ENCODE measurements at places on chromosomes 7 and 10.

- DNase-seq = no peak
Measured at GRCh38 chr10:110003524-110003885, 4.3 kb upstream of the ADD3 start.

DNA sequence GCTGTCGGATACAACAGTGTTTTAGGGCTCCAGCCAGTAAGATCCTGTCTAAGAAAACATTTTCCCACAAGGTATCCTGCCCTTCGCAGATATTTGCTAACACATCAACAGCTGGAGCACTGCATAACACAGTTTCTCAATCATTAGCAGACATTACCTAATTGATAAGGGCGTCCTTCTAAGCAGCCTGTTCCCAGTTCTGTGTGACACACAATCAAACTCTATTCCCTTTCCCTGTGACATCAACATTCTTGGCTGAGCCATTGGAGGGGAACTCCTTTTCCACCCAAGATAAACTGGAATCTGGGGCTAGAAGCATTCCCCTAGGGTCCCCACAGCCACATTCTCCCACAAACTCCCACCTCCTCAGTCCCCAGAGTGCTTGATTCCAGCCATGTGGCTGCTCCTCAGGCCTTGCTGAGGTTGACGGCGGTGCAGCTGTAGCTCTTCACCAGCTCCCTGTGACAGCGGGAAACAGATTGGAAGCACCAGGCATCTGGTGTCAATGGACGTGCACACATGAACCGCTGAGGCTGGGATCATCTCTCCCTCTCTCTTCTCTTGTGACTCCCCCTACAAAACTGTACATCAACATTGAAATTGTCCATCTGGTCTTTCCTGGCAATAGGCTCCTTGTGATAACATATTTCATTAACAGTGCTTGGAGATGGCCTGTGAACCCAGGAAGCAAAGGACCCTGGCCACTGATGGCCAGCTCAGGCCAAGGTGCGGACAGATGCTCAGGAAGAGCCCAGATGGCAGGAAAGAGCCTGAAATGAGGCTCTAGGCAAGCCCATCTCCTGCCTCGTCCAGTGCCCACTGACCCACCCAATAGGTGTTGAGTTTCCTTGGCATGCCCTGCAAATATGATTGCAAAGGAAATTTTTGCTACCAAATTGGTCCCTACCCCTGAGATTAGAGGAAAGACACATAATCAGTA, 131.1 kb upstream of the TBX20 start:
- no peak for DNase-seq

DNA sequence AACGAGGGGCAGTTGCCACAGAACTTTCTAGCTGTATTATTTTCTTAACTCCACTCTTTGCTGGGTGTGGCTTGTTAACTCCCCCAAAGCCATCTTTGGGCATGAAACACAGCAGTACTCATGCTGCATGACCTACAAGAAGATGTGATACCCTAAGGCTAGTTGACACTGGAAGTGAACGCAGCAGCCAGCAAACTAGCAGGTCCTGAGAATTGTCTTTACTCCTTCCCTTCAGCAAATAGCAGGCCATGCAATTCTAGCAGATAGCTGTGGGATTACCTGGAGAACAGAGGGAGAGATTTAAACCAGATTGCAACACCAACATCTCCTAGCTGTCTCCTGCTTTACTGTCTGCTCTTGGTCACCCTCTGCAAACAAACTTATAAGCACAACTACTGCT, 688.0 kb upstream of the ZWINT start:
- DNase-seq = no peak

DNA sequence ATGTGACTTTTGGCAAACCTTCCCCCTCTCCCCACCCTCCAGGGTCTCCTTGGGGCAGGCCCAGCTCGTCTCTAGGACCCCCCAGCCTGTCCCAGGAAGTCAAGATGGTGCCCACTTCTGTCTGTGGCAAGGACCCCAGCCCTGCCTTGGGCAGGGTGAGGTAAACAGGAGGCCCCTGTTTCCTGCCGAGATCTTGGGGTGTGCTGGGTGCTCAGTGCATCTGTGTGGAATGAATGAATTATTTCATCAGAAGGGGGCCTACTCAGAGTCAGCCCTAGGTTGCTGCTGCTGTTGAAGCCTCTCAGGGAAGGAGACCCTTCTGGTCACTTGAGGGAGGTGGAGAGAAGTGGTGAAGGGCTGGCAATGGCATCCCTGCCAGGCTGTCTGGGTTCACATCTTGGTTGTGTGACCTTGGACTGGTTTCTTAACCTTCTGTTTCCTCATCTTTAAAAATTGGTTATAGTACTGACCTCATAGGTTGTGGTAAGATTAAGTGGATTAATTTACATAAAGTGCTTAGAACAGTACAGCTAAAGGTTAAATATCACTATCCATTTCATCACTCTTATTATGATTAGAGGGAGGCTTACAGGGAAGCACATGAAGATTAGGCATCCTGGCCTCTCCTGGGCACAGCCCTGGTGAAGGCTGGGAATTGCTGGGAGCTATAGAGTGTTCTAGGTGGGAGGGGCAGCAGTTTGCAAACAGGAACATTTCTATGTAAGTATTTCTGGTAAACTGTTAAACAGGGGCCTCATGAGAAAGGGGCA, 67.7 kb downstream of the ZMIZ1 start:
- no peak for DNase-seq

- DNase-seq = no peak
Measured at GRCh38 chr7:29330136-29330535, 135.6 kb downstream of the CHN2 start.

- no peak for DNase-seq
Measured at GRCh38 chr7:5477723-5478531, 54.3 kb upstream of the TNRC18 start.
